ENCODE measurements at places on chromosomes 5 and 9.
A peak's percentile ranks its signal among the peaks of the same experiment; 100 is the strongest.

DNA sequence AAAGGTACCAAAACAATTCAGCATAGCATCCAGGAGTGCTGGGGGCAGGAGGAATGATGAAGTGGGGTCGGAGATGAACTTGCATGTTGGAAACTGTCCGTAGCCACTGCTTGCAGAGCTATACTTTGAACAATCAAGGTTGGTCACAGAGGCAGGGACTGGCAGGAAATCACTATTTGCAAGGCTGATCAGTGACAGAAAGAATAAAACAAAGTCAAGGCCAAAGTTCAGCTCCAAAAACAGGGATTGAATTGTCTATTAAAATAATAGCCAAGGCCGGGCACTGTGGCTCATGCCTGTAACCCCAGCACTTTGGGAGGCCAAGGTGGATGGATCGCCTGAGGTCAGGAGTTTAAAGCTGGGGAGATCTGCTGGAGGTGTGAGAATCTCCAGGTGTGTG, 18.7 kb upstream of the SPRY4 start:
- no peak for DNase-seq

- no peak for DNase-seq
Measured at GRCh38 chr5:31755676-31756230, 116.8 kb downstream of the PDZD2 start.

- no peak for DNase-seq
Measured at GRCh38 chr5:83184534-83184933, 107.2 kb downstream of the XRCC4 start.

DNA sequence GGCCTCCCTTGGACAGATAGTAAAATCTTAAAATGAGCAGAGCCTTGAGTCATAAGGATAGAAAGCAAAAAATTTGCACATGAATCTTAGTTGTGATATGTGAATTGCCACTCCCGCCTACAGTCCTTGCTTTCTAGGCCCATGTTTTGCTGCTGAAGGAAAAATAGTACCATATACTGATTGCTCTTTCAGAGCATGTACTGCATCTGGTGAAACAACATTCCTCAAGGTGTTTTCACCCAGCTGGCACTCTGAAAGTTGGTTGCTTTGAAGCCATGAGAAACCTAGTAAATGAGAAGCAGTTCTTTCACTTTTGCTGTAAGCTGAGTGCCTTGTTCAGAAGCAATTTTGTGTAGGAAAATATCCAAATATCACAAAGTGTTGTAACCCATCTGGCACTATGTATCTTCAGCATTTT, 10.3 kb downstream of the CDC37L1 start:
- no peak for DNase-seq

DNA sequence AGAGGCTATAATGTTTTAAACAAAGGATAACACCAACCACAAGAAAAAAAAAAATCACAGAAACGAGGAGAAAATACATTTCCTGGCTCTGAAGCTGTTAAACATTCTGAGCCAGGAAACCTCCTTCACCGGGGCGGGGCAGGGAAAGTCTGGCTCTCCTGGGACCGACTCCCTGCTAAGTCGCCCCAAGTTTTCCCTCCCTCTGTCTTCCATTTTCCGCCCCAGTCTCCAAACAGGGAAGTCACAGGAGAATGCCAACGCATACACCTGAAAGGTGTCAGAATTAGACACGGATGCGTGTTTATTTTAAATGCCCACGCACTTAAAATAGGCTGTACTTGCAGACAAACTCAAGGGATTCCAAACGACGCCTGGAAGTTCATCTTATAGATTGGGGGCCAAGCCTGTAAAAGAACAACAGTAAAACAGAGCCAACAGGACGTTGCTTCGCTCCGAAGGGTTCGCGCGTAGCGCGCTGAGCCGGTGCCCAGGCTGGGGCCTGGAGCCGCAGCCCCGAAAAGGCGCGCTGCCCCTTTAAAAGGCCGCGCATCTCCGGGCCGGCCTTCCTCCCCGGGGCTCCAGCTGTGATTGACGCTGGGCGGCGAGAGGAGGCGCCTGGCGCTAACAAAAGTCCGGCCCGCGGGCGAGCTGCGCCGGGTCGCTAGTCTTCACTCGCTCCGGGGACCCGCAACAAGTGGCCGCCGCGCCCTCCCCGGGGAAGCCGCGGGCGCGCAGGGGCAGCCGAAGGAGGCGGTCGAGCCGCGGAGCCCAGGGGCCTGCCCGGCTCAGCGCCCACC, at the start of gene FBXL7:
FBXL7 (plus strand) TSS at position 653 of the 797 bp plus-strand sequence.
- DNase-seq: no peak

DNA sequence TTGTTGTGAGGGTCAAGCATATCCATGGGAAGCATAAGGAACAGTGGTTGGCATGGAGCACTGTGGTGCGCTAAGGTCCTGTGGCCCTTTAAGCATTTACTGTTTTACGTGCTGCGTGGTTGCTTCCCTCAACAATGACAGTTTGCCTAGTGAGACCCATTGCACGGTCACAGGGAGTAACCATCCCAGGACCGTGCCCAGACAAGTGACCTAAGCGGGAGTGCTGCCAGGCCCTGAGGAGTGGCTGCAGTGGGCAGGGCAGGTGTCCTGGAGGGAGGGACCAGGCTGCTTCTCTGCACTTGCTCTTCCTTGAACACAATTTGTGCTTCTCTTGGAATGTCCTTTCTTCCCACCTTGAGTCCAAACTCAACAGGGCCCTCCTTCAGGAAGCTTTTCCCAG, 64.6 kb downstream of the RGS3 start:
- DNase-seq: peak; percentile 37

DNA sequence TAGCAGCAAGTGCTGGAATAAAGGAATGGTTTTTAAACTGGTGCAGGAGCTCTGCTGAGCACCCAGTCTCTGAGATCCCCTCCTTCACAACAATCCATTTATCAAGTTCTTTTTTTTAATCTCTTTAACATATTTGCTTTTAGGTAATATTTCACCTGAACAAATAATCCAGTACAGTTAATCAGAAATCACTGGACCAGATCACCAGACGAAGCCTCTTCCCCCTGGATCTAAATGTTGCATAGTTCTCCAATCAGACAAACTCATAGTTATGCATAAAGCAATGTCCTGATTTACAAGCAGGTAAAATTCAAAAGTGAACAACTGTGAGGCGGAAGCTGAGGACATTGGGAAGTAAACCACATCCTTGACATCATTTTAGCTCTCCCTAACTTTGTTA, 657.7 kb upstream of the RORB start:
- no peak for DNase-seq

DNA sequence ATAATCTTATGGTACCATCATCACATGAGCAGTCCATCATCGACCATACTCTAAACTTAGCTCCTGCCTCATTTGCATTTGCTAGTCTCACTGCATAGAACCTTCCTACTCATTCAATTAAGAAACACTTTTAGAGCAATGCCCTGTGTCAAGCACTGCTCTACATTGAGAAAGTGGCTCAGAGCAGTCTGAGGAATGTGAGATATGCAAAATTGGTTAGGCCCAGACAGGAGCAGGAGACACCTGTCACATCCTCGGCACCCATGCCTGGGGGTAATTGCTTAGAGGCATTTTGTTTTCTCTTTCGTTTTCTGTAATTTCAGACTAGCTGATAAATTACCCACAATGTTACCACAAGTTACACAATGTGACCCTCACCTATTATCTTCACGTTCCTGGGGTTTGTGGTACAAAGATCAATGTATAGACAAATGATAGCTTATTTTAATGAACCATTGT, 4.9 kb upstream of the RARS1 start:
- no peak for DNase-seq

DNA sequence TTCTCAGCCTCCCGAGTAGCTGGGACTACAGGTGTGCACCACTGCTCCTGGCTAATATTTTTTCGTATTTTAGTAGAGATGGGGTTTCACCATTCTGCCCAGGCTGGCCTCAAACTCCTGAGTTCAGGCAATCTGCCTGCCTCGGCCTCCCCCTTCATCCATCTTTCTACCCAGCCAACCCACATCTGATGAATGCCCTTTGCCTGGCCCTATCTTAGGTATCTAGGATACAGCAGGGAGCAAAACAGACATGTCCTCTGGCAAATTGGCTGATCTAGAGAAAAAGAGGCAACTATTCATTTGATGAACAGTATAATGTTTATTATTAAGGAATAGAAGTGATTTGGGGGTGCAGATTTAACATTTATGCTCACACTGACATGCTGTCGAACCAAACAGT, 123.0 kb downstream of the TRIO start:
- DNase-seq: no peak

DNA sequence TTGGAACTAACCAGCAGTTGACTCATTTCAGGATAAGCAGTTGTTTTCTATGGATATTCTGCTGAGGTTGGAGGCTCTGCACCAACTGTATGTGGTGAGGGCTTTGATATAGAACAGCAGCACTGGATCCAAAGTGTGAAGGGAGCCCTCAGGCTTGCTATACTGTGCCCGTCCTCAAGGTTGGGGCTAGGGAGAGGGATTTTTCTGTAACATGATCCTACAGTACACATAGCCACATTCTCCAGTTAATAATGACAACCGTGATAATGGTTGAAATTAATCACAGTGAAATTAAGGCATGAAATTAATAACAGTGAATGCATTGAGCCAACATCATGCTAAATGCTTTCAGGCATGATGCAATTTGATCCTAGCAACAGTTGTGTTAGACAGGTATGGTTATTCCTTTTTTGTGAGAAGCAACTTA, 36.7 kb downstream of the ARHGAP26 start:
- DNase-seq: no peak

- no peak for DNase-seq
Measured at GRCh38 chr5:145178641-145179523, 656.3 kb downstream of the PRELID2 start.

DNA sequence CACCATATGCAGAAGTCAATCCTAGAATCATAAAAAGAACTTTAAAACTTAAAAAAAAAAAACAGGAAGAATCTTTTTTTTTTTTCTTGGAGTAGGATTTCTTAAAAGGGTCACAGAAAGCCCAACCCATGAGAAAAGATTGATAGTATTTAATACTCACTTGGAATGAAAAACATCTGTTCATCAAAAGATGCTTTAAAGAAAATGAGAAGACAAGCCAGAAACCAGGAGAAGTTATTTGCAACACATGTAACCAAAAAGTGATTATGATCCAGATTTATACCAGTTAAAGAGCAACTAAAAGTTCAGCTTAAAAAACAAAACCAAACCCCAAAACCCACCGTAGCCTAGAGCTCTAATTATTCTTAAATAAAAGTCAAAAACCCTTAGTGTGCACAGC, 69.3 kb downstream of the TLE4 start:
- DNase-seq: no peak

DNA sequence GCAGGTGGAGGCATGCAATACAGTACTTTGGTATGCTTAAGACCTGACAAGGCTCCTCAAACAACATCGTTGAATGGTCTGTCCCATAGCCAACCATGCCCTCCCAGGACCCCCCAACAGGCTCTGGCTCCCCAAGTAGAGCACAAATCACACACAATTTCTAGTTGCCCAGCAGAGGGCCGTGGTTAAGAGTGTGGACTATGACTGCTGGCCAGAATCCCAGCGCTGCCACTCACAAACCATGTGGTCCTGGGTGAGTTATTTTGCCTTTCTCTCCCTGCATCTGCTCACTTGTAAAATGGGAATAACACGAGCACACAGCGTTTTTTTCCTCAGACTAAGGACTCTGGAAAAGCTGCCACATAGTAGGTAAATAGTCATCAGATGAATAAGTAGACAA, 6.5 kb downstream of the CKMT2 start:
- DNase-seq: no peak

DNA sequence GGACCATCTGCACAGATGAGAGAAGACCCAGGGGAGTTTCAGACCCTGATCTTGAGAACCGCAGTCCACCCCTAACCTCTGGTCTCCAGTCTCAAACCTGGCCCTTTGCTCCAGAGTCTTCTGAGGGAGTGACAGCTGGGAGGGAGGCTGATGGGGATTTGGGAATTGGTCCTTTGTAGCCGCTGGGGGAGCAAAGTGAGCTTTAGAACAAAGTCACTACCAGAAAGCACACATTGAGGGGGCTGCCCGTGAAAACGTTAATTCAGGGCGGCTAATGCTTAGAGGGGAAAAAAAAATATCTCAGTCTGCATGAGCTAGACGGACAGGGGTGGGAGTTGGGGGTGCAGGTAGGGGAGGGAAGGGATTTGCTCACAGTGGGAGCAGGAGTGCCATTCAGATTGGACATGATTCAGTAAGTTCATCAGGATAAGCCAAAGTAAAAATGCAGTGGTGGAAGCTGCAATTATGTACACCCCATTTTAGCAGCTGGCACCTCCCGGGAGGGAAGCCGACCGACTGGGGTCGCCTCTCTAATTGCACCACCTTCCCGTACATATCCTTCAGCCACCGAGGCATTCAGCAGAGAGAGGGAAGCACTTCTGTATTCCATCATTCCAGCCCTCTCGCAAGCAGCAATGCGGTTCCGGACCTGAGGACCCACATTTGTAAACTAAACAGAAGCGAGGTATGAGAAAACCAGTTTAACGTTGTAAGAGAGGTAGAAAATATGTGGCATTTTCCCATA, 123.4 kb upstream of the RETREG1 start:
- no peak for DNase-seq

GRCh38 chr5:56465769-56466135, 232.6 kb upstream of the ANKRD55 start:
- DNase-seq: no peak

GRCh38 chr5:31193591-31194467, at the start of gene CDH6:
Gene CDH6 (plus strand): TSS chr5:31193686. CDS start chr5:31267474, 73,788 bp downstream.
- DNase-seq: no peak

Measured in breast epithelium (tissue), 4 donors.